Left ventricle myocardium inferior (tissue), 1 donor: ENCODE measurements at places on chromosomes 16 and 17. TPM values are rescaled to one million over a fixed set of nuclear protein-coding genes. Genes with fewer than 3 reads are reported as not detected.

Gene PLEKHH3
- total RNA-seq = 21.5 TPM

Gene ACSM2A
- not detected for total RNA-seq

DNA sequence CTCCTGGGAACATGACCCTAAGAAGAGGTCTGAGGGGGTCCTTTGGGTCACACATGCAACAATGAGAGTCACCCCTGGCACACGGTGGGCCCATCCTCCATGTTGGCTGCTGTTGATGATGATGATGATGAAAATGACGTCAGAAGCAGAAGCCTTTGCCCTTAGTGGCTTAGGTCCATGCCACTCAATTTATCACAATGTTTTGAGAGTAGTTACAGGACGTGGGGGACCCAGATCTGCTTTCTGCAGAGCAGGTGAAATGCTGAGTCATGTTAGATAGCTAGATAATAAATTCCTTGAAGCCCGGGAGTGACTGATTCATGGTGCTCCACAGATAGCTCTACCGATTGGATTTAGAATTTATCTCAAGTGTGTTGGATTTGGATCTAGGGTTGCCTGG, 53.9 kb downstream of the VPS35L start:
- H3K4me1 ChIP-seq = peaks cover 23% of the 10 kb centered on the region
- no peak for DNase-seq
- peaks cover 69% of the 10 kb centered on the region for H3K36me3 ChIP-seq
- H3K27ac ChIP-seq = no peak overlapping the region
- H3K4me3 ChIP-seq = no peak overlapping the region

- H3K27me3 ChIP-seq = no peaks in the 10 kb centered on the region
- no peaks in the 10 kb centered on the region for H3K4me1 ChIP-seq
- no peak for DNase-seq
- no peak overlapping the region for H3K27ac ChIP-seq
- H3K36me3 ChIP-seq = no peaks in the 10 kb centered on the region
Measured at GRCh38 chr16:80852261-80852872, 48.0 kb upstream of the CDYL2 start.

GRCh38 chr17:32157225-32157624, 14.9 kb downstream of the RHOT1 start:
- H3K27ac ChIP-seq = peak overlapping the region; percentile 21
- H3K27me3 ChIP-seq = no peaks in the 10 kb centered on the region
- DNase-seq = no peak
- peaks cover 39% of the 10 kb centered on the region for H3K36me3 ChIP-seq

Gene C17orf50
- total RNA-seq = not detected

DNA sequence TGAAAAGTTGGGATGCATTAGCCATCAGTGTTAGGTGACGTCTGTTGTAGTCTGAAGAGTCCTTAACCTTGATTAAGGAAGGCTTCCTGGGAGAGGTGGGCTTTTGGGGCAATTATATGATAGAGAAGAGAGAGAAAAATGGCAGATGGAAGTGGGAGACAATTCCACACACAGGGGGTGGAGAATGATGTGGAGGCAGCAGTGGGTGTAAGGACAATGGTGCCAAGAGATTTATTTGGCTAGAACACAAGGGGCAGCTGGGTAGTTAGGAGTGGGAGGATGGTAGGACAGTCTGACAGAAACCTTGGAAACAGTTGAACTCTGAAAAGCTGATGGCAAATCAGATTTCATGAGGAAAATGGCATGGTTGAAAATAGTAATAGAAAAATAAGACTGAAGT, 10.7 kb upstream of the DUSP14 start:
- no peak overlapping the region for H3K4me3 ChIP-seq
- H3K4me1 ChIP-seq = peaks cover 52% of the 10 kb centered on the region
- peak overlapping the region; percentile 56 for H3K27ac ChIP-seq
- no peak for DNase-seq
